ENCODE measurements at places on chromosomes 3 and 15. TPM values are rescaled to one million over a fixed set of nuclear protein-coding genes. Genes with fewer than 3 reads are reported as not detected.

Gene ITGB5
- 15.1 TPM for polyA plus RNA-seq

- no peaks in the 10 kb centered on the region for H3K27me3 ChIP-seq
- peaks cover 24% of the 10 kb centered on the region for H3K4me1 ChIP-seq
- H3K27ac ChIP-seq: no peak overlapping the region
- H3K4me3 ChIP-seq: no peak overlapping the region
- DNase-seq: no peak
Observed at GRCh38 chr3:63918321-63918720, 6.1 kb upstream of the SCAANT1 start.

- DNase-seq: no peak
- H3K4me1 ChIP-seq: no peaks in the 10 kb centered on the region
- H3K27me3 ChIP-seq: no peaks in the 10 kb centered on the region
- no peak overlapping the region for H3K27ac ChIP-seq
- no peak overlapping the region for H3K4me3 ChIP-seq
Observed at GRCh38 chr3:141575879-141576743, 89.3 kb downstream of the RASA2 start.

Gene MEF2A
- 9.2 TPM for polyA plus RNA-seq

GRCh38 chr3:120567370-120568201, 28.6 kb upstream of the NDUFB4 start:
- no peaks in the 10 kb centered on the region for H3K36me3 ChIP-seq
- H3K27ac ChIP-seq: no peak overlapping the region
- H3K4me3 ChIP-seq: no peak overlapping the region
- no peaks in the 10 kb centered on the region for H3K4me1 ChIP-seq

GRCh38 chr3:141680620-141681389, 57.3 kb upstream of the RNF7 start:
- no peaks in the 10 kb centered on the region for H3K4me1 ChIP-seq
- no peaks in the 10 kb centered on the region for H3K27me3 ChIP-seq
- H3K27ac ChIP-seq: no peak overlapping the region
- no peak overlapping the region for H3K4me3 ChIP-seq
- DNase-seq: peak; percentile 47

Gene EIF2B5
- polyA plus RNA-seq: 53.3 TPM

GRCh38 chr3:120093119-120093910, 932 bp downstream of the GSK3B start:
- no peaks in the 10 kb centered on the region for H3K27me3 ChIP-seq
- no peak for DNase-seq
- H3K36me3 ChIP-seq: no peaks in the 10 kb centered on the region
- peak overlapping the region; percentile 100 for H3K27ac ChIP-seq
- peak overlapping the region; percentile 83 for H3K4me3 ChIP-seq
- peaks cover 35% of the 10 kb centered on the region for H3K4me1 ChIP-seq

DNA sequence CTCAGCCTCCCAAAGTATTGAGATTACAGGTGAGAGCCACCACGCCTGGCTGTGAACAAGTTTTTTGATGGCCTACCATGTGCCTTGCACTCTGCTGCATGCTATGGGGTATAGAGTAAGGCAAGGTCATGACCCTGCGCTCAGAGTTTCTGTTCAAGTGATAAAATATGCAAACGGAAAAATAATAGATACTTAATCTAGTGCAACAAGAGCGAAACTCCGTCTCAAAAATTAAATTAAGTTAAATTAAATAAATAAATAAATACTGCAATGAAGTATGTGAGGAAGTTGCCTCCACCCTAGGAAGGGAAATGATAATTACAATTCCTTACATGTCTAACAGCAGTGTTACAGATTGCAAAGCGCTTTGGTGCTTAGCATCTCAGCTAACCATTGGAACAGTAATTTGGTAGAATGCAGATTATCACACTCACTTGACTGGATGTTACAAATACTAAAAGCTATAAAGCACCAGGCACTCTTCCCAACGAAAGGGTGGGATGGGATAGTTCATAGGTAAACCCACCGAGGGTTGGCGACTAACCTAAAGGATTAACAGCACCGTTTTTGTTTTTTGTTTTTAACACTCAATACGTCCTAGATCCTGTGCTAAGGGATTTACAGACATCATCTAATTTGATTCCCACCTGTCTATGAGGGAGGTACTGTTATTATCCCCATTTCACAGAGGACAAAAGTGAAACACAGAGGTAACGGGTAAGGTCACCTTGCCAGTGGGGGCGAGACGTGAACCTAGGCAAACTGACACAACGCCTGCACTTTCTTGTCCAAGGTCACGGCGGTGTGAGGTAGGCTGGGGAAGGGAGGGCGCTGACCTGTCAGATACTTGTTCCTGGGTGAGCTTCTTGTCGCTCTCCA, 793 bp upstream of the FANCD2 start:
- H3K27ac ChIP-seq: peak overlapping the region; percentile 59
- peaks cover 14% of the 10 kb centered on the region for H3K4me1 ChIP-seq
- DNase-seq: no peak
- H3K4me3 ChIP-seq: peak overlapping the region; percentile 98
- H3K36me3 ChIP-seq: no peaks in the 10 kb centered on the region
- H3K27me3 ChIP-seq: no peaks in the 10 kb centered on the region

Gene TM4SF18
- 2.4 TPM for polyA plus RNA-seq

Gene IL17RD
- polyA plus RNA-seq: 0.42 TPM

- no peaks in the 10 kb centered on the region for H3K36me3 ChIP-seq
- H3K27ac ChIP-seq: peak overlapping the region; percentile 53
- no peak overlapping the region for H3K4me3 ChIP-seq
- DNase-seq: no peak
- peaks cover 43% of the 10 kb centered on the region for H3K4me1 ChIP-seq
- no peaks in the 10 kb centered on the region for H3K27me3 ChIP-seq
Observed at GRCh38 chr3:58175187-58175436, 35.7 kb downstream of the DNASE1L3 start.

GRCh38 chr3:57397175-57398026, 104.9 kb upstream of the ASB14 start:
- H3K36me3 ChIP-seq: no peaks in the 10 kb centered on the region
- H3K4me3 ChIP-seq: no peak overlapping the region
- H3K4me1 ChIP-seq: no peaks in the 10 kb centered on the region
- no peaks in the 10 kb centered on the region for H3K27me3 ChIP-seq

DNA sequence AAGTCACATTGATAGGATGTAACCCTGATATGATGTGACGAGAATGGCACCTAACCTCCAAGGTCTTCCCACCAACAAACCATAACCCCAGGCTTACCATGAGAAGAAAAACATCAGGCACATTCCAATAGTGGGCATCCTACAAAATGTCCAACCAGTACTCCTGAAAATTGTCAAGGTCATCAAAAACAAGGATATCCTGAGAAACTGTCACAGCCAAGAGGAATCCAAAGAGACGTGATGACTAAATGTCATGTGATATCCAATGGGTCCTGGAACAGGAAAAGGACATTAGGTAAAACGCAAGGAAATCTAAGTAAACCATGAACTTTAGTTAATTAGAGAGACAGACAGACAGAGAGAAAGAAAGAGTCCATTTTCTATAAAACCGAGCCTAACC, 2.3 kb upstream of the CYP1A2 start:
- DNase-seq: no peak
- H3K4me3 ChIP-seq: no peak overlapping the region

DNA sequence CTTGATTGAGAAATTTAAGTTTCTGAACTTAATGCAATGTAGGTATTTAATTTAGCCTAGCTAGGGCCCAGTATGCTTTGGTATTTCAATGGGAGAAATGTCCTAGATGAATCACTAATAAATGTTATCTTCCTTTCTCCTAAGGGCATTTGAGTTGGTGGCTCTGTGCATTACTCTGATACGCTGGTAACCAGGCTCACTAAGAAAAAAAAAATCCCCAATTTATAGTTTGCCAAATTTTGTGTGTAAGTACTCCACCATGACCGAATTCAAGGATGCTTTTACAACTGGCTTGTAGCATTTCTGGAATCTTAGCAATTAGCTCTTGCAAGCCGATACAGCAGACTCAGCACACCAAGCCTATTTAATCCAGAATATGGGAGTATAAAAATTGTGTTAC, 94.6 kb upstream of the LPP start:
- no peaks in the 10 kb centered on the region for H3K27me3 ChIP-seq
- DNase-seq: no peak
- H3K4me3 ChIP-seq: no peak overlapping the region
- peaks cover 19% of the 10 kb centered on the region for H3K4me1 ChIP-seq
- no peaks in the 10 kb centered on the region for H3K36me3 ChIP-seq

DNA sequence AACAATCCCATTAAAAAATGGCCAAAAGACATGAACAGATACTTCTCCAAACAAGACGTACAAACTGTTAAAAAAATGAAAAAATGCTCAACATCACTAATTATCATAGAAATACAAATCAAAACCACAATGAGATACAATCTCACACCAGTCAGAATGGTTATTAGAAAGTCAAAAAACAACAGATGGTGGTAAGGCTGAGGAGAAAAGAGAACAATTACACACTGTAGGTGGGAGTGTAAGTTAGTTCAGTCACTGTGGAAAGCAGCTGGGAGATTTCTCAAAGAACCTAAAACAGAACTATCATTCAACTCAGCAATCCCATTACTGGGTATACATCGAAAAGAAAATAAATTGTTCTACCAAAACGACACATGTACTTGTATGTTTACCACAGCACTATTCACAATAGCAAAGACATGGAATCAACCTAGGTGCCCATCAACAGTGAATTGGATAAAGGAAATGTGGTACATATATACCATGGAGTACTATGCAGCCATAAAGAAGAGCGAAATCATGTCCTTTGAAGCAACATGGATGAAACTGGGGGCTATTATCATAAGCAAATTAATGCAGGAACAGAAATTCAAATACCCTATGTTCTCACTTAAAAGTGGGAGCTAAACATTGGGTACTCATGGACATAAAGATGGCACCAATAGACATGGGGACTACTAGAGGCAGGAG, 51.5 kb downstream of the MYO1E start:
- H3K4me1 ChIP-seq: peaks cover 7% of the 10 kb centered on the region
- H3K36me3 ChIP-seq: no peaks in the 10 kb centered on the region
- H3K4me3 ChIP-seq: no peak overlapping the region
- no peak overlapping the region for H3K27ac ChIP-seq

DNA sequence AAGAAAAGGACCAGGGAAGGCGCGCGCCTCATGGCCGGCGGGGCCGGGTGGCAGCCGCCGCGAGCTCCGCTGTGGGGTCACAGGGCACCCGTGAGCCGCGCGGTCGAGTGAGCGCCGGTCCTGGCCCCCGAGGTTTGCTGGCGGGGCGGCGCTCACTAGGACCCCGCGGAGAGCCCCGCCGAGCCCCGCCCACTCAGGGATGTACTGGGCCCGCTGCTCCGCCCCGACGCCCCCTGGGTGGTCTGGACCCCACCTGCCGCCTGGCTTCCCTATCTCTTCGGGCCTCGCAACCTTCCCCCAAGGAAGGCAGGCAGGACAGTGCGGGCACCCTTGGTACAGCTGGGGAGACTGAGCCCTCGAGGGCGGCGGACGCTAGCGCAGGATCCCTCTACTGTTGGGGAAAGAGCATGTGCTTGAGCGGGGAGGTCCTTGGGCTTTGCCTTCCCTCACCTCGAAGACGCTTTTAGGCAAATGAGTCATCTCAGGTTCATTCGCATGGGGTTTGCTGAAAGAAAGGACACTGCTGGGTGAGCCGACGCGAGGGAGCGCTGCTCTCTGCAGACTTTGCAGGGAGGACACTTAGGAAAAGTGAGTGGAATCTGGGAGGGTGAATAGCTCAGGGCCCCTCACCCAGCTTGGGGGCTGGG, at the start of gene CHRNB4:
CHRNB4 (minus strand) TSS at position 109 of the 647 bp plus-strand sequence; CDS start at position 32, 77 bp downstream.
- no peaks in the 10 kb centered on the region for H3K4me1 ChIP-seq
- no peaks in the 10 kb centered on the region for H3K27me3 ChIP-seq
- H3K36me3 ChIP-seq: no peaks in the 10 kb centered on the region
- no peak within 1 kb of the TSS for H3K27ac ChIP-seq
- DNase-seq: no peak

DNA sequence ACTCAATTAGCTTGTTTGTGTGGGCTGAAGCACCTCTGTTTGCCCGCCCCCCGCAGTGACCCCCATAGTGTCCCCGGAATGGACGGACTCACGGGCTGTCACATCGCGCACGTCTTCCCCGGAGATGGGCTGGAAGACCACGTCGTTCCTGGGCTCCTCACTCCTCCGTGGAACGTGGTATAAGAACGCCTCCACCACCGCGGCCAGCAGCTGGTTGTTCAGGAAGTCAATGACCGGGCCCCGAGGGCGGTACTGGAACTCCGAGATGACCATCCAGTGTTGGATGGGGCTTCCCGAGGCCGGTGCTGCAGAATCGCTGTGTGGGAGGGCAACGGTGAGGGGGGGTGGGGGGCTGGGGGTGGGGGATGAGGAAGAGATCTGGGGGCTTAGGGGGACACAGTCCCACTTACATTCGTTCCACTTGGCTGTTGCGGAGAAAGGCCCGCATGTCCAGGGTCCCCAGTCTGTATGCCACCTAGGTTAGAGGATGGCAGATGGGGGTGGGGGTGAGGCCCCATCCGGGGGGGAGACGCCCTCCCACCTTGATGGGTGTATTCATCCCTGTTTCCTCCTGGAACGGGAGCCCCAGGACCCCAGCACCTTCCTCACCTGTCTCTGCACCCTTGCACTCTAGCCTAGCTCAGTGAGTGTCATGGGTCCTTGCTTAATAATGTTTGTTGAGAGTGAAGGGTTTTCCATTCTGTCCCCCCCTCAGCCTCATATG, 30.2 kb downstream of the MUC20 start:
- no peaks in the 10 kb centered on the region for H3K27me3 ChIP-seq
- H3K27ac ChIP-seq: no peak overlapping the region
- no peak overlapping the region for H3K4me3 ChIP-seq
- H3K4me1 ChIP-seq: no peaks in the 10 kb centered on the region
- DNase-seq: no peak
- H3K36me3 ChIP-seq: no peaks in the 10 kb centered on the region

Gene UACA
- polyA plus RNA-seq: 39.5 TPM

Gene RHCG
- 0.68 TPM for polyA plus RNA-seq

GRCh38 chr3:170128977-170129431, 52.5 kb downstream of the PHC3 start:
- H3K4me3 ChIP-seq: no peak overlapping the region
- peaks cover 7% of the 10 kb centered on the region for H3K36me3 ChIP-seq
- H3K4me1 ChIP-seq: no peaks in the 10 kb centered on the region
- no peak for DNase-seq

GRCh38 chr3:55158345-55158744, 230.5 kb upstream of the LRTM1 start:
- H3K27ac ChIP-seq: no peak overlapping the region
- H3K36me3 ChIP-seq: no peaks in the 10 kb centered on the region
- H3K4me1 ChIP-seq: no peaks in the 10 kb centered on the region
- no peaks in the 10 kb centered on the region for H3K27me3 ChIP-seq
- no peak for DNase-seq
- no peak overlapping the region for H3K4me3 ChIP-seq

Gene GADL1
- polyA plus RNA-seq: not detected

GRCh38 chr15:74045184-74045583, 37.2 kb downstream of the GOLGA6A start:
- no peaks in the 10 kb centered on the region for H3K4me1 ChIP-seq
- H3K27ac ChIP-seq: no peak overlapping the region
- H3K36me3 ChIP-seq: no peaks in the 10 kb centered on the region
- peak; percentile 26 for DNase-seq
- no peaks in the 10 kb centered on the region for H3K27me3 ChIP-seq

- no peaks in the 10 kb centered on the region for H3K36me3 ChIP-seq
- DNase-seq: no peak
- no peaks in the 10 kb centered on the region for H3K27me3 ChIP-seq
- no peak overlapping the region for H3K4me3 ChIP-seq
- no peaks in the 10 kb centered on the region for H3K4me1 ChIP-seq
- no peak overlapping the region for H3K27ac ChIP-seq
Observed at GRCh38 chr3:182323898-182324297, 469.4 kb upstream of the ATP11B start.
